Foreskin melanocyte (primary cell): ENCODE measurements at places on chromosomes 3 and 15.

- DNase-seq = no peak
These were observed 268.1 kb downstream of the FOXP1 start for GRCh38 chr3:71315431-71315830.

DNA sequence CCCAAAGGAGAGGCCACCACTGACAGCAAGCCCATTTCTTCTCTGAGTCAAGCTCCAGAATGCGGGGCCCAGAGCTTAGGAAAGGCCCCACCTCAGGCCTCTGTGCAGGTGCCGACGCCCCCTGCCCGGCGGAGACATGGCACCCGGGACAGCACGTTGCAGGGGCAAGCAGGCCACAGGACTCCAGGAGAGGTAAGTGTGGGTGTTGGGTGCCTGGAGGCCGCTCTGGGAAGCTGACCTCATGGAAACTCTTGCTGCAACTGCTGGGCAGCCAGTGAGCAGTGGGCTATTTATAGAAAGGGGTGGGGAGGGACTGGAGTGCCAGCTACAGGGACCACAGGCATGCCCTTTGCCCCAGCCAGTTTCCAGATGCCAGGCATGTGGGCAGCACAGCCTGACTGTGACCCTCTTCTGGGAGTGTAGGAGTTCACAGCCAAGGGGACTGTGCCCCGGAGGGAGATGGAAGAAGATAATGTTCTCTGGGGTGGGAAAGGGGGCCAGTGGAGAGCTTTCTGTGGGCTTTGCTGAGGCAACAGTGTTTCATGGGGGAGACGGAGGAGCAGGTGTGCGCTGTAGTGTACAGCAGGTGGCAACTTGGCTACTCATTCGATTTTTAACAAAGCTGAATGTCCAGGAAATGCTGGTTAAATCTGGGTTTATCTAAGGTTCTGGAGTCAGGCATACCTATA, 23.7 kb downstream of the ALPK3 start:
- DNase-seq = no peak

DNA sequence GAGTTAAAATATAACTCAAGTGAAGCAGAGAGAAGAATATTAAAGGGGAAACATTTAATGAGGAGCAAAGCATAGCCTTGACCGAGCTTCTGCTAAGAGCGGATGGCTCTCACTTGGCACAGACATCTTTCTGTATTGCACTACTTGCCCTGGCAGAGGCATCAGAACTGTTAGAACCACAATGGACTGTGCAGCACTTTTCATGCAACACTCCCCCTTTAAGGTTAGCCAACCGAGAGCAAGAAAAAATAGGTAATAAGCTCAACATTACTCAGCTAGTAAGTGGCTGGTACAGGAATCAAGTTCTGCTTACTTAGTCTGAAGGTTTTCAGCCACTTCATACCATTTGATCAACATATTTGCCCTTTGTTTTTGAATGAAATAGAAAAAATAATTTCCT, 33.7 kb downstream of the CRTC3 start:
- no peak for DNase-seq

GRCh38 chr3:193465992-193466608, 87.5 kb upstream of the ATP13A5 start:
- no peak for DNase-seq

DNA sequence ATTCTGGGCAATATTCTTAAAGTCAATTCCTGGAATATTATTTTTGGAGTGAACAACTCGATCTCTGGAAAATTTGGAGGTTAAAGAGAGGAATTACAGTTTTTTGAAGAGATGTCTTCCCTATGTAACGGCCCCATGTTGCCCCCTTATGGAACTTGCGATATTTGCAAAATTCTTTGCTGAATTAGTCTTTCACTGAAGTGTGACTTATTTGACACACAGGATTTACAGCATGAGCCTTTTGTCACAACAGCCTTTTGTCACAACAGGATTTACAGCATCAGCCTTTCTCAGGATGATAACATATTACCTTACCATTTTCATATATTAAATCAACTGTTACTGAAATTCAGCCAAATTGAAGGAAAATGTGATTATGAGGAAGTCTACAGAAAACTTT, 37.8 kb upstream of the SPTSSB start:
- DNase-seq = peak; percentile 49

- no peak for DNase-seq
These were observed 113.2 kb downstream of the DNAJB8 start for GRCh38 chr3:128353361-128353965.

DNA sequence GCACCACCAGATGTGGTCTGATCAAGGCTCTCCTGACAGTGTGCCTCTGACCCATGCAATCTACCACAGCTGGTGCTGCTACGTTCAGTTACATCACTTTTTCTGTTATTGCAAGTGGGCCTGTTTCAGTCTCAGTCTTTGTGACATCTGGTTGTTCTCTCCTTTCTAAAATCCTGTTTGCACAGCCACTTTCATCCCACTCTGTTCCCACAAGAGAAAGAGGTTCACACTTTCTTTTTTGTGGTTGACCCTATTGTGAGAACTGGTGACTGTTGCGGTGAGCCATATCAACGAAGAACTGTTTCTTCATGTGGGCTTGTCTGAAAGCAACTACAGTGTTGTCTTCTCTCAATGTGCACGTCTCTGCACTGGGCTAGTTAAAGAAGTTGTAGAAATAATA, 342.8 kb upstream of the ARPP21 start:
- no peak for DNase-seq

DNA sequence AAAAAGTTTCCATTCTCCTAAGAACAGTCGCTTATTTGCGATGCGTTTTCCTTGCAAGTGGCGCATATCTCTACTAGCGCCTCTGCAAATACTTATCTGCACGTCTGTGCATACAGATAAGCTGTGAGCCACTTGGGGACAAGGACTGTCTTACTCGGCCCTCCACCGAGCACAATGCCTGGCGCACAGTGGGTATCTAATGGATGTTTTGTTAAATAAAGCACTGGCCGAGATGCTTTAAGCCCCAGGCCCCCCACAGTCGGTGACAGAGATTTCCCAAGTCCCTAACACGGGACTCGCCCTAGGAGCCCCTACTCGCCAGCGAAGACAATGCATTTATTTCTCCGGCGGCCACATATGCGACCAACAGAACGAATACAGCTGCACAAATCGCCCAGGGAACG, 503 bp downstream of the HLTF start:
- peak; percentile 35 for DNase-seq

DNA sequence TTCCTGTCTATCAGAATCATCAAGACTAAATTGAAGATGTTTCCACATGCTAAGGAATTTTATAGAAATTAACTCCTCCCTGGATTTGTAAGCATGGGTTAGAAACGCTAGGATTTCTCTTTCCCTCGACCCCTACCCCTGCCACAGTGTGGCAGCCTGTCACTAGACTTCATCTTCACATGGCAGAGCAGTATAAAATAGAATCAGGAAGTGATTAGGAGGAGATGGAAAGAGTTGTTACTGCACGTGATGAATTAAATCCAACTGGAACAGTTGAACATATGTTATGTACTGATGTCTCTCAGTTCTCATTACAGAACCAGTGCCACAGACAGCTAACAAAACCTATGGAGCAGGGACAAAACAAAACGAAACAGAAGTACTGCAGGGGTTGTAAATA, 130.0 kb upstream of the BNIP2 start:
- no peak for DNase-seq

DNA sequence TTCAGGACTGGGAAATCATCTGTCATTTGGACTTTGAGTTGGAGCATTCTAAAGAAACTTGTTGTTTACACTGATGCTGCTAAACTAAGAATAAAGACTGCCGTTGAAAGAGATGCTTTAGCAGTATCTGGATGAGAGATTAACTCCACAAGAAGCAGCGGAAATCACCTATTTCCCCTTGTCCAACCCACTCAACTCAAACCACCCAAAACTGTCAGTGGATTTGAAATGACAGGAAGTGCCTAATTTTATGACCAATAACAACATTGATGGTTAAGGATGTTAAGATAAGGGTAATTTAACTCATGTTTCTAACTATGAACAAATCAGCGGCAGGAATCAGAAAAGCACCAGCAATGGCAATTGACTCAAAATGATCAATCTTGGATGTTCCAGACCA, 110.8 kb upstream of the NR2F2 start:
- DNase-seq = no peak

GRCh38 chr3:43346978-43347749, 60.8 kb downstream of the SNRK start:
- DNase-seq = no peak

- no peak for DNase-seq
These were observed 937.2 kb downstream of the FHIT start for GRCh38 chr3:60313951-60314461.

DNA sequence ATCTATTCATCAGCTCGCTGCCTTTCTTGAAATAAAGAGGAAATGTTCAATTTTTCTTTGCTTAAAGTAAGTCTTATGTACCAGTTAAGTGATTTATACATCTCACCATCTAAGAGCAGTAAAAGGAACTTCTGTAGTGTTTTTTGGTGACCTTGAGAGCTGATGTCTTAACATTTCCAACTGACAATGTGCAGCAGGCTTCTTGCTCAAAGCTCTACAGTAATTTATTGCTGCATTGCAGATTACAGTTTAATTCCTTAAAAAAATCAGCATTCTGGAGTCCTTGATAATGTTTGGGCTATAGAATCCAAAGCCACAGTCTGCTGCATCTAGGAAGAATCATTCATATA, 61.6 kb downstream of the DIPK2A start:
- DNase-seq = no peak

GRCh38 chr3:13663781-13664535, 115.0 kb downstream of the FBLN2 start:
- no peak for DNase-seq

GRCh38 chr3:117998071-117998470, 1036.6 kb downstream of the IGSF11 start:
- no peak for DNase-seq

DNA sequence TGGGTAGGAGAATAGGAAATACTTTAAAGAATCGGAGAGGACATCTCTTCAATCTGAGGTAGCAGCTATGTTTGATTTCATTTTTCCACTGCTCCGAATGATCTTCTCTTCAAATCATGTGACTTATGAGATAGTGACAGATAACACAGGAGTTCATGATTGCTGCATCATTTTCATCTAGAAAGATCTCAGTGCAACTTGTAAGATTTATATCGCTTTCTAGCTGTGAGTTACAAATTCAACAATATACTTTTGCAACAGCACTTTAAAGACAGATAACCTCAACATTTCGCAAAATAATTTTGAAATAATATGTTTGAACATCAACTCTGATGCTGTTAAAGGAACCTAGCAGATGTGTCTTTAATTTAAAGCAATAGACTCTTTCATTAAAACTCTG, 99.9 kb upstream of the CCDC80 start:
- DNase-seq = no peak

GRCh38 chr3:48927928-48928327, 9.3 kb downstream of the ARIH2 start:
- no peak for DNase-seq

- DNase-seq = no peak
These were observed 17.8 kb downstream of the LMOD3 start for GRCh38 chr3:69104586-69104985.

DNA sequence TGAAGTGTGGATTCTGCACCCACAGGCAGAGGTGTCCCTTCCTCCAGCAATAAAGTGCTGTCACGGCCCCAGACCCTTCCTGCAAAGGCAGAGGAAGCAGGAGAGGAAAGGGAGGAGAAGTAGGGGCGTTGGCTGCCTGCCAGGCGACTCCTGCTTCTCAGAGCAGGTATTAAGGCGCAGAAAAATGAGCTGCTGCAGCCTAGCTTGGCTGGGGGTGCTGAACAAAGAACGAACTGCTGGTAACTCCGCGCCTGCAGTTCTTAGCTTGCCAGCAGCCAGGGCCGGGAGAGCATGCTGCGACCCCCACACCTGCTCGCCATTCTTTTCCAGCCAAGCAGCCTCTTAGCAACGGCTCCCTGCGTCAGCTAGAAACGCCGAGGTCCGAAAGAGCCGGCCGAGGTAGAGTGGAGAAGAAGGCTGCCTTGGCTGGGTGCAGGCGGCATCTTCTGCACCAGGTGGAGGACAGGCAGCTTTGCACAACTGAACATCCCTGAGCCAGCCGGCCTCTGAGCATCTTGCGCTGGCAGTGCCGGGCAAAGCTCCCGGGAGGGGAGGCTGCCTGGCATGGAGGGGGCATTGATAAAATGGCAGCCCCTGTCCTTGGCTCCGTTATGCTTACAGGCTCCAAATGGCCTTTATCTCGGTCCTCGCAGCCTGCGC, 296.0 kb downstream of the MEX3B start:
- no peak for DNase-seq

GRCh38 chr3:133855002-133855370, 40.7 kb downstream of the RAB6B start:
- no peak for DNase-seq

- DNase-seq = no peak
These were observed 156.9 kb downstream of the SOX2 start for GRCh38 chr3:181868576-181869082.

DNA sequence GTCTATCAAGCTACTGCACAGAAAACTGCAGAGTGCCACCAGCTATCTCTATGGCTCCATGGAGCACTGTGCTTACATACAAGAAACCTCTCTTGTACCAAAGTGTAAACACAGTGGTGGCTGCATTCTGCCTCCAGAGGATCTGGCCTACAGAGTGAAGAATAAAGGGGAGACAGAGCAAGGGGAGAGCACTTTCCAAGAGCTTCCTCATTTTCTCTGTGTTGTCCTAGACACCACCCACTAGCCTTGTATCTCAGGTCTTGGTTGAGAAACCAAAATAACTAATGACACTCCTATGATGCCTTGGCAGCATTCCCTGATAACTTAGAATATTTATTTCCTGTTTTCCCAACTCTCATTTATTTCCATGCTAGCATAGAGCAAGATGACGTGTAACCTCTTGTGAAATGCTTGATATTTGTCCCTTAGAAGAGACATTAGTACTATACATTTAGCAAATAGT, 56.9 kb upstream of the PHLDB2 start:
- DNase-seq = peak; percentile 45

DNA sequence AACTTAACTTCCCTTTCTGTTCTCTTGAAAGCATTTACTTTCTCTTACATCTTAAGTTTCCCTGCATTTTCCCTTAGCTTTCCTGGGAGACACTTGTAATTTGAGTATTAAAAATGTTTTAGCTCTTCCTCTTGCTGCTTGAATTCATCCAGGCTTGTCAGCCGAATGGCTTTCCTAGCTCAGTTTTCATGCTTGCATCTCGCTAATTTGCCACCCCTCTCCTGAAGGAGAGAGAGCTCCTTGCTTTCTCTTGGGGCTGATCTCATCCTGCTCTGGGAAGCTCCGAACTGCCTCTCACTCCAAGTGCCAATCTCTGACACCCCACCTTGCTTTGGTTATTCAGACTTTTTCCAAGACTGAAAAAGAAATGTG, 374.6 kb upstream of the TBL1XR1 start:
- DNase-seq = no peak

DNA sequence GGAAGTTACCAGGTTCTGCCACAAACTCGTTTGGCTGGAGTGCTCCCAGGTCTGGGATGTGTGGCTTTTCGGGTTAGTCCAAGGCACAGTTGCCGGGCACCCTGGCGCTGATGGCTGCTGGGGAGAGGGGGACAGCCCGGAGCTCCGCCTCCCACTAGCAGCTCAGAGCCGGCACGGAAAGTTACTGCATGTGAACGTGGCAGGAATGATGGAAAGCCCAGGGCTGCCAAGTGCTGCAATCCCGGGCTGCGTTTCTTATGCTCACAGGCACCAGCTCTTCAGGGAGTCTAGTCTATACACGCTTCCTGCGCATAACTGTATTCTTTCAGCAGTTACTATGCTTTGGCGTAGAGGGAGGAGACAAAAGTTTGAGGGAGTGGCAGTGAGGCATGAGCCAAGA, 141.8 kb upstream of the ICE2 start:
- no peak for DNase-seq
